ENCODE measurements at places on chromosomes 6 and 20.

- DNase-seq: no peak
These were observed 389.0 kb upstream of the SYNCRIP start for GRCh38 chr6:86031713-86032112.

DNA sequence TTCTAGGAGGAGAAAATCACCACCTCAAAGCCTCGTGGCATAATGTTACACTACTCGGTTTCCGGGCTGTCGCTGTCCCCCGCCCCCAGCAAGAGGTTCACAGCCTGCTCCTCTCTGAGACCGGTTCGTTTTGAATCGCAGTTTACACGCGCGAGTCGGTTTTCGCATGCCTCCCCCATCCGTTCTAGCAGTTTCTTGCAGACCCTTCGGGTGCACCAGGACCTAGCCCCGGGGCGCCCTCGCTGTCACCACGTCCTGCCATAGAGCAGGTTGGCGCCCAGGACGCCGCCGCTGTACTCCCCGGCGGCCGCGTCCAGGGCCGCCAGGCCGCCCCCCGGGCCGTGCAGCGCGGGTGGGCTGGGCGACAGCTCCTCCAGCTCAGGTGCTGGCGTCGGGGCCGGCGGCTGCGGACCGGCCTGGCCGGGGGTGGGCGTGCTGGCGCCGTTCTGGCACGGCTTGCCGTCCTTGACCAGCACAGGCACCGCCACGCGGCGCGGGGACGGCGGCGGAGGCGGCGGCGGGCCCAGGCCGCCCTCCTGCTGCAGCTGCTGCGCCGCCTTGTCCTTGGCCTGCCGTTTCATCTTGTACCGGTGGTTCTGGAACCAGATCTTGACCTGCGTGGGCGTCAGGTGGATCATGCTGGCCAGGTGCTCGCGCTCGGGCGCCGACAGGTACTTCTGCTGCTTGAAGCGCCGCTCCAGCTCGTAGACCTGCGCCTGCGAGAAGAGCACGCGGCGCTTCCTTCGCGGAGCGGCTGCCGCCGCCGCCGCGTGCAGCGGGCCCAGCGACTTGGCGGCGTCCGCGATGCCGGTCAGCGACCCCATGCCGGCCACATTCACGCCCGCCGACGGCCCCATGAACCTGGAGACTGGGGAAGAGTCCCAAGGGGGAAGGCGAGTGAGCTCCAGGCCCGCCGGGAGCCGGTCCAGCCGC, 1.4 kb downstream of the NKX2-4 start:
- DNase-seq: peak; percentile 74

GRCh38 chr6:4313044-4313686, 177.8 kb upstream of the ECI2 start:
- DNase-seq: no peak

GRCh38 chr6:122035173-122035572, 364.3 kb upstream of the HSF2 start:
- DNase-seq: no peak

- no peak for DNase-seq
These were observed 23.5 kb downstream of the KIAA0408 start for GRCh38 chr6:127435626-127436220.

- DNase-seq: no peak
These were observed 31.8 kb downstream of the ACSS1 start for GRCh38 chr20:25025986-25026605.

- DNase-seq: no peak
These were observed 9.1 kb downstream of the FAM83D start for GRCh38 chr20:38935285-38935684.

DNA sequence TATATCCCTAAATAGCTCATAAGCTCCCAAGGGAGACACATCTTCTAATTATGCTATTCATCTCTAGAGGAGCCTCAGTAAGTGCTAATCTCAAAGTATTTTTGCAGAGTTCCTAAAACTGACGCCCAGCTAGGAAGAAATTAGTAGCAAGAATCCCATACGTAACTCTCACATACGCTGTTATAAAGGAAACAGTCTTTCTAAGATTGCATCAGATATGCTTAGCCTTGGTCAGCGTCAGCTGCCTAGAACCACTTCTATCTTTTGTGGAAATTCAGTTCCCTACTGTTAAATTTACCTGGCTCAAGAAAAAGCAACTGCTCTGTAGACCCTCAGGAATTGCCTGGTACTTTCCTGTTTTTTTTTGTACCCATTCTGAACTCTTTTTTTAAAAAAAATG, 13.6 kb downstream of the RIPOR2 start:
- no peak for DNase-seq

- DNase-seq: no peak
These were observed 6.0 kb downstream of the SRC start for GRCh38 chr20:37351689-37352607.

DNA sequence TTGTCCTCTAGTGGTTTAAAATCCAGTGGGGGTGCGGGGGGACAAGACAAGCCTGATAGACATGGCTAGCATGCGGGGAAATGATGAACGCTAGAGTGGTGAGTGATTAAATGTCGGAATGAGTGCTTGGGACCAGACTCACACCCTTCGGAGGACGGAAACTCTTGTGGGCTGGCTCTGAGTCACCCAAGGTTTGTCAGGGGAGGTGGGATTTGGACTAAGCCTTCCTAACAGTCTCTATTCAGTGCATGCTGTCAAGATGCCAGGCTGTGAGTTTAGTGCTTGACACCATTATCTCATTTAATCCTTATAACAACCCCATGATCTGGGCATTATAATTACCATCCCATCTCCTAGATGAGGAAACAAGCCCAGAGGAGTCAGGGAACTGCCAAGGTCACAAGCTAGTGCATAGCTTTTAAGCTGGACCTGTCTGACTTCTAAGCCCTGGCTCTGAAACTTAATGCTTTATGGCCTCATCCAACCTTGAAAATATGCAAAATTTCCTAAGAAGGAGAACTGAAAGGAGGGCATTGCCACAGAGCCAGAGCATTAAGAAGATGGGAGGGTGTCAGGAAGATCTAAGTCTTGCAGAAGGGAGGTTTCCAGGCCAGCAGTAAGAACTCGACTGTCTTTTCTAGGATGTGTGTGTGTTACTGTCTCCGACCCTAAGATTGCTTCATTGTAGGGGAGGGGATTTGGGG, 168.7 kb upstream of the LRFN2 start:
- DNase-seq: no peak
